ENCODE measurements at places on chromosomes 2 and 18. TPM values are rescaled to one million over a fixed set of nuclear protein-coding genes. Genes with fewer than 3 reads are reported as not detected.

- peak; percentile 39 for DNase-seq
- H3K27ac ChIP-seq: no peak overlapping the region
- no peak overlapping the region for H3K4me3 ChIP-seq
- no peaks in the 10 kb centered on the region for H3K36me3 ChIP-seq
- H3K4me1 ChIP-seq: peaks cover 17% of the 10 kb centered on the region
These were observed 68.3 kb downstream of the SPTBN1 start for GRCh38 chr2:54524226-54524991.

DNA sequence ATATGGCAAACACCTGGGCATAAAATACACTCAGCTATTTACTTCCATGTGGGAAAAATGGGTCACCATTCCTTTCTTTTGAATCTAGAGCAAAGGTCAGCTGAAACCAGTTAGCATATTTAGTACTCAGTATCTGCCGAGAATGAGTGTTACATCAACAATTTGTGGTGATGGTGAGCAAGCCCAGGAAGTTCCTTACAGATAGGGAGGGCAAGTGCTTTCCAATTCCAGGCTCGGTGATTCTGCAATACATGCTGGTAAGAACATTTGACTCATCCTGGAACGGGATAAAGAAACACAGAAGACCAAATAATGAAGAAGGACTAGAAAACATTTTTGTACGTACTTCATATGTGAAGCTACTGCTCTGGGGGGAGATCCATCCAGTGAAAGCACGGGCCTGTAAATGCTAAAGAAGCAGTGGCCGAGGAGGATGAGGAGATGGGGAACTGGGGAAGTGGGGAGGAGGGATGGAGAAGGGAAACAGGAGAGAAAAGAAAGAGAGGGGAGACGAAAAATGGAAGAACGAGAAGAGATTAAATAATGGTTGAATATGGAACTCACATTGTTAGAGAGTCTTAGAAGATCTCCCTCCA lies 251.9 kb downstream of the TTC32 start:
- H3K27me3 ChIP-seq: no peaks in the 10 kb centered on the region
- no peak overlapping the region for H3K4me3 ChIP-seq
- peaks cover 4% of the 10 kb centered on the region for H3K4me1 ChIP-seq
- H3K36me3 ChIP-seq: no peaks in the 10 kb centered on the region
- no peak for DNase-seq

GRCh38 chr2:133240491-133241223 lies 327.6 kb downstream of the NCKAP5 start:
- no peaks in the 10 kb centered on the region for H3K36me3 ChIP-seq
- H3K4me3 ChIP-seq: no peak overlapping the region
- H3K4me1 ChIP-seq: no peaks in the 10 kb centered on the region

Gene ABHD1
- 0.19 TPM for total RNA-seq

Gene DLGAP1
- total RNA-seq: 59.5 TPM

Gene SULT1C2
- total RNA-seq: 0.69 TPM

Data from GM23338 (cell line).